ENCODE measurements at places on chromosomes 2 and 18.

DNA sequence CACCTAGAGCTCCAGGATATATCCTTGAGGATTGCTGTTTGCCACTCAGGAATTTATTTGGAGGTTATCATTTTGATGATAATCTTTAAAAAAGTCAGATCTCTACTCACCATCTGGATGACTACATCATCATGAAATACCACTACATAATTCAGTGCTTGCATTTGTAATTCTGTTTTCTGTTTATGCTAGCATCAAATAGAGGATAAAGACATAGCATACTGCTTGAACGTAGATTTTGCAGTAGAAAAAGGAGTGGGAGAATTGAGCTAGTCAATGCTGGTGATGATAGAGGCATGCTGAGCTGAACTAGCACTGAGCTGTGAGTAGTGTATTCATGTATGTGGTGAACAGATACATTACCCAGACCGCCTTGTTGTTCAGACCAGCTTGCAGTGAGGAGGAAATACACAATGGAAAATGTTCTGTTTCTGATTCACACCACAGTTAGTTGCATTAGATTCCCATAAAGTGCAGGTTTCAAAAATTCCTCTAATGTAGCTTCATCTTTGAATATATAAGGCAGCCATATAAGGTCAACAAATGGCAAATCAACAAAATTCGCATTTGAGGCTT is 68.8 kb upstream of the CDC42EP3 start:
- DNase-seq, result no peak

DNA sequence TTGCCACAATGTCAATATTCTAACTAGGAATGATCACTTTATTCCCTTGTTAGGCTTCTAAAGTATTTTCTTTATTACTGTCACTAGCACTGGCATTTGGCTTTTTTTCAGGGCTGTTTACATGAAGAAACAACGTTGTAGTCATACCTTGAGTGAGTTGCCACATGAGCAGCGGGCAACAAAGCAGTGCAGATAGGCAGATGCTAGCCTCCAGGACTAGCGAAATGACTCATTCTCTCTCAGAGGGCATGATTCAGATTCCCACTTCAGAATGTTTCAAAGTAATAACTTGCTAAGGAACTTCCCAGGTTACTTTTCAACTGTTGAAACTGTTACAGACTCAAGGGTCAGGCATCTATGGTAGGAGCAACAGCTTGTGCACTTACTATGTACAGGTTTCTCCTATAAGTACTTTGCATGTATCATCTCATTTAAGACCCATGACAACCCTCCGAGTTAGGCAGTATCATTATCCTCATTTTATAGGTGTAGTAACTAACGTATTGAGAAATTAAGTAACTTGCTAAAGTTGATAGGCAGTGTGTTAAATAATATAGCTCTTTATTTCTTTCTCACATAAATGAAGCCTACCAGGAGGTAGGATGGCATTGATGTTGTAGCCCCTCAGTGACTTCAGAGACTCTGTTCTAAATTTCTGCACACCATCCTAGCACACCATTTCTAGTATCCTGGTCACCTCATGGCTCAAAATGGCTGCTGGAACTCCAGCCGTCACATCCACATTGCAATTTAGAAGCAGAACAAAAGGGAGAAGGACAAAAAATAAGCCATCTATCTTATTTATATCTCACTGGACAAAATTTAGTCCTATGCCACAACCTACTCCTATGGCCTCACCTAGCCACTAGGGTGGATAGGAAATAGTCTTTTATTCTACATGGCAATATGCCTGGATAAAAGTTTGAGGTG is 83.3 kb downstream of the ICOS start:
- peak; percentile 57 for DNase-seq

DNA sequence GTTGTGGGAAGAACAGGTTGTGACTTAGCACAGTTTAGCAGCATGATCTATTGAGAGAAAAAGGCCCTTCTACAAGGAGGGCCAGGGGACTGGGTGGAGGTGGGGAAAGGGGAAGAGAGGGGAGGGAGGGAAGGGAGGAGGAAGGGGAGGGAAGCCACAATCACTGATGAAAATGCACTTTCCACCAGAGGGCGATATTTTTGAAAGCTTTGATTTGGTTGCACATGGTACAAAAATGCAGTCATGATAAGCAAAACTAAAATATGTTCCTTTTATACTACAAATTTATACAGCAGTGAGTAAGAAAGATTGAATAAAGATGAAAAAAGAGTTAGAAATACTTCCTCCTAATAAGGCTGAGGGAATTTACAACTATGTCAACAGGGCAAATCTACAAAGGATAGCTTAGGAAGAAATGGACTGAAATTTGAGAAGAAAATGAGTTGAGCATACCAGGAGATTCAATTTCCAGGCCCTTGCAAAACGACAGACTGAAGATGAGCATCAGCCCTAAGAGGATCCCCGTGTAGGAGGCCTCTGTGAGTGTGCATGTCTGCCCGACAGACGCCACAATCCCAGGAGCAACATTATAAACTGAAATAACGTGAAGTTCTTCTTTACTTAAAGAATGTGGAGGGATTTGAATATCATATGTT is 17.2 kb downstream of the SH3YL1 start:
- no peak for DNase-seq

DNA sequence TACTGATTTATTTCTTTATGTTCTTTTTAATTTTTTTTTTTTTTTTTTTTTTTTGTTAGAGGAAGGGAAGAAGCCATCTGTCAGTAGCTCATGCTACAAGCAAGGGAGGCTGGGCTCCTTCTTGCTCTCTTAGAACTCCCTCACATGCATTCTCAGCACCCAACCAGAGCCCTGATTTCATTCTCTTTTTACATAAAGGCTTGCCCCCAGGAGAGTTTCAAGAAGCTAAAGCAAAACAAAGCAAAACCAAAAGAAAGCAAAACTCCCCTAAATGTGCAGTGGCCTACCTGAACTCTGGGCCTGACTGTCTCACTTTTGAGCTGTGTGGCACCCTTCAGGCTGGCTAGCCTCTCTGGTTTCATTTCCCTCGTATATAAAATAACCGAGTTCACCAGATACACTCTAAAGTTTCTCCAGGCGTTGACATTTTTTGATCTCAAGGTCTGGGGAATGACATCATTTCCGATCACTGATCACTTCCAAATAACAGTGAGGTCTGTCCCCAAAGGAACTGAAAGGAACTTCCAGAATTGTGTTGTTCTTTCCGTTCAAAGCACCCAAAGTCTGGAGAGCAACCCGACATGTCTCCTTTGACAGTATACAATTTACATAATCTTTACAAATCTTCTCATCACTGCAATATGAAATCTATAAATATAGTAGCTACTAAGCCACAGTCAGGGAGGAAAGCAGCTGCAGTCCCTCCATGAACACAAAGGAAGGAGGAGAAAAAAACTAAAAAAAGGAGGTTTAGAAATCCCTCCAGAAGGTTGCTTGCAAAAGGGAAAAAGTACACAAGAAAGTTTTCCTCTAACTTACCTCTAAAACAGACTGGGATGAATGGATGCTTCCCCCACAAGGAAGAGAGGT is 145.6 kb upstream of the NCK2 start:
- DNase-seq, result no peak

GRCh38 chr2:105738658-105739241 is 6.0 kb upstream of the NCK2 start:
- DNase-seq, result no peak

DNA sequence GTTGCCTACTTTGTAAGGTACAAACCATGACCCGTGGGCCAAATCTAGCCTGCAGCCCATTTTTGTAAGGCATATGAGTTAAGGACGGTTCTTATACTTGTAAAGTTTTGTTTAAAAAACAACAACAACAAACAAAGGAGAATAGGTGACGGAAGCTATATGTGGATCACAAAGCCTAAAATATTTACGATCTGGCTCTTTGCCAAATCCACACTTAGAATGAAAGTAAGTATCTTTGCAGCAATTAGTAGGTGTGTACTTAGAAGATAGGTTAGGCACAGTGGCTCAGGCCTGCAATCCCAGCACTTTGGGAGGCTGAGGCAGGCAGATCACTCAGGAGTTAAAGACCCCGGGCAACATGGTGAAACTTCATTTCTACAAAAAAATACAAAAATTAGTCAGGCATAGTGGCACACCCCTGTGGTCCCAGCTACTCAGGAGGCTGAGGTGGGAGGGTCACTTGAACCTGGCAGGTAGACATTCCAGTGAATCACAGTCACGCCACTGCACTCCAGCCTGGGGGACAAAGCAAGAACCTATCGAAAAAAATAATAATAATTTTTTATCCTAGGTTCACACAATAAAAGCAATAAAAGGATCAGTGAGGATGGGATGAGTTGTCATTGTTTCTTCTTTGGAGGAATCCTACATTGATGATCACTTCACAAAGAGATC is 57.8 kb upstream of the CTAGE1 start:
- DNase-seq, result no peak

- peak; percentile 51 for DNase-seq
Observed at GRCh38 chr2:27306573-27307286, 1.5 kb downstream of the UCN start.

- DNase-seq, result no peak
Observed at GRCh38 chr2:4915357-4915756, 776.8 kb upstream of the SOX11 start.

DNA sequence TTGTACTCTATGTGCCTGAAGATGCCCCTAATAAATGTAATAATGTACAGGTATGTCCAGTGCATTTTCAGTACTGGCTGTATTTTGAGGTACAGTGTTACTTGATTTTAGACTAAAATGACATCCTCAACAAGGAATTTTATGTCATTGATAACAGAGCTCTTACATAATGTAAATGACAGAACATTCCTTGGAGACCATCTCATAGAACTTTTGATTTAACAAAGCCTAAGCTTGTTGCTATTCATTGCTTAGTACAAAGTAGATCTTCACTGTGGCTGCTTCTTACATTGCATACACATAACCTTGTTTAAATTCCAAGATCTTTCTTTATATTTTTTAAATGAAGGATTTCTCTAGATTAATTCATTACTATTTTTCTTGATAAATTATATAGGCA is 24.1 kb downstream of the DYNC1I2 start:
- no peak for DNase-seq

DNA sequence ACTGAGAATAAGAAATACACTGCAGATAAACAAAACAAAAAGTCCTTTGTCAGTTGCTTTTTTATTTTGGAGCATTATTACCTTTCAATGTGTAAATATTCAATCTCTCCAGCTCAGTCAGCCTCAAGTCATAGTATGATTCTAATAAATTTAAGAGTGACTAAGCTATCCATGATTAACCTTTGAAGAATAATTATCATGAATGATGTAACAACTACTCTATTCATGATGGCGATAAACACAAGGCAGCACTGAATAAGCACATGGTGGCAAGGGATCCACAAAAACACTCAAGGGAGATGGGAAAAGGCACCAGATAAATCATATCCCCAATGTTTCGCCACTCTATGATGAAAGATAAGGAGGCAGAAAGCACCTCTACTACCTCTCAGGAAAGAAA is 67.0 kb downstream of the MAP4K3 start:
- no peak for DNase-seq

GRCh38 chr2:47321411-47322031 is 81.4 kb upstream of the MSH2 start:
- DNase-seq, result no peak

- no peak for DNase-seq
Observed at GRCh38 chr2:7905756-7906155, 776.1 kb upstream of the ID2 start.
